Pancreas (tissue), 10 donors: ENCODE measurements at places on chromosomes 6 and 20. TPM values are rescaled to one million over a fixed set of nuclear protein-coding genes. Genes with fewer than 3 reads are reported as not detected.

JPH2 gene
- polyA plus RNA-seq: 1.1 TPM

VWA7 gene
- polyA plus RNA-seq: 5.6 TPM

KIAA0408 gene
- polyA plus RNA-seq: 4.9 TPM

SLC22A3 gene
- 0.66 TPM for polyA plus RNA-seq
